ENCODE measurements at places on chromosomes 5 and 9.

DNA sequence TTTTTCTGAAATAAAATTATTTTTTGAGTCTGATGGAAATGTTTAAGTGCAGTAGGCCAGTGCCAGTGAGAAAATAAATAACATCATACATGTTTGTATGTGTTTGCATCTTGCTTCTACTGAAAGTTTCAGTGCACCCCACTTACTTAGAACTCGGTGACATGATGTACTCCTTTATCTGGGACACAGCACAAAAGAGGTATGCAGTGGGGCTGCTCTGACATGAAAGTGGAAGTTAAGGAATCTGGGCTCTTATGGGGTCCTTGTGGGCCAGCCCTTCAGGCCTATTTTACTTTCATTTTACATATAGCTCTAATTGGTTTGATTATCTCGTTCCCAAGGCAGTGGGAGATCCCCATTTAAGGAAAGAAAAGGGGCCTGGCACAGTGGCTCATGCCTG lies 39.2 kb downstream of the FXN start:
- DNase-seq, result no peak

DNA sequence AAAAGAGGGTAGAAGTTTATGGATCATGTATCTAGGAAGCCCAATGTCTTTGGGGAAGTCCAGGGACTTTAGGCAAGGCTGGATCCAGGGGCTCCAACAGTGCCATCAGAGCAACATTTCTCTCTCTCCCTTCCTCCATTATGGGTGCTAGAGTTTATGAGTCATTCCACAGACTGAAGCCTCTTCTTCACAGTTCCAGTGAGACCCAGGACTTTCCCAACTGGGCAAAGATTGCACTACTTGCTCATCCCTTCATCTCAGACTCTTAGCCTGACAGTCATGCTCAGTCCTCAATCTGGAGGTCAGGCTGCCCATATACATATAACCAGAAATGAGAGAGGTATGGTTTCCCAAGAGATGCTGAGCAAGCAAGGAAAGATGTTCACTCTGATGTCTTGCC lies 110.7 kb downstream of the FEM1C start:
- no peak for DNase-seq

- DNase-seq, result no peak
Measured at GRCh38 chr5:173785400-173785799, 102.7 kb upstream of the CPEB4 start.

- no peak for DNase-seq
Measured at GRCh38 chr5:170627271-170627670, 123.5 kb downstream of the KCNIP1 start.

DNA sequence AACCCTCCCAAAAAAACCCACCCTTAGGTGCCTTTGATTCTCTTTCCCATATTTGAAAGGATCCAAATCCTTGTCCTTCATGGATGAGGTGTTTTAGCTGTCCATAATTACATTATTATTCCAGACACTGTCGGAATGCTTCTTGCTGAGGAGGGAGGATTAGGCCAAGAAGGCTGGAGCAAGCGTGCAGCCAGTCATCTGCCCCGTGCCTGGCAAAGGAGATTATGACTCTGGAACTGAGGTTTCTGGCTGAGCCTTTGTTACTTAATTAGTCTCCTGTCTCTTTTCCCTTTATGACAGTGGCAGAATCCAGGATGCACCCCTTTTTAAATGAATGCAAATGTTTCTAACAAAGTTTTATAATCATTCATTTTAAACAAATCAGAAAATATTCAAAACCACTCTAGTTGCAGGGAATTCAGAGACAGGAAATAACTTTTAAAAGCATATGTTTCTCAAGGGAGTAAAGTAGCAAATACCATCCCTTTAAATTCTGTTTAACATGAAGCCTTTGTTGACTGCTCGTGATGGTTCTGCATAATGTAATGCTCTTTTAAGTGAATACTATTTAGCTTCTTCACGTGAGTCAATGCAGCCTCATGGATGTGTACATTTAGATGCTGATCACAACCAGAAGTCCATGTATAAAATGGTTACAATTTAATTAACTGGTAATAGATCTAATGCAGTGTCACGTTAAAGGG lies 69.8 kb downstream of the GALNT10 start:
- no peak for DNase-seq

DNA sequence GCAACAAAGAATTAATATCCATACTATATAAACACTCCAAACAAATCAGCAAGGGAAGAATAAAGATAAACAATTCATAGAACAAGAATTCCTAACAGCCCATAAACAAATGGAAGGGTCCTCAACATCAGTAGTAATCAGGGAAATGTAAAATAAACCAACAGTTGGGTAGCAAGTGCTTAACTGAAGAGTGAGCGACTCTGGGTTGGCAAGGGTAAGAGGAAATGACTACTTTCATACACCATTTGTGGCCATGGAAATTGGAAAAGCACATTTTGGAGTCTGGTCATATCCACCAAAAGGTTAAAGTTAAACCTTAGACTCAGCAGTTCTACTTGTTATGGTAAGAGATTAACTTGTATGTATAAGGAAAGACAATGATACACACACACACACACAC lies 17.4 kb upstream of the RORB start:
- no peak for DNase-seq

- no peak for DNase-seq
Measured at GRCh38 chr9:92608241-92608908, 61.6 kb downstream of the IPPK start.

All from AG04450 (cell line).